ENCODE measurements at places on chromosomes 2 and 18.

- DNase-seq: no peak
These were observed 11.7 kb upstream of the NABP1 start for GRCh38 chr2:191666226-191666625.

DNA sequence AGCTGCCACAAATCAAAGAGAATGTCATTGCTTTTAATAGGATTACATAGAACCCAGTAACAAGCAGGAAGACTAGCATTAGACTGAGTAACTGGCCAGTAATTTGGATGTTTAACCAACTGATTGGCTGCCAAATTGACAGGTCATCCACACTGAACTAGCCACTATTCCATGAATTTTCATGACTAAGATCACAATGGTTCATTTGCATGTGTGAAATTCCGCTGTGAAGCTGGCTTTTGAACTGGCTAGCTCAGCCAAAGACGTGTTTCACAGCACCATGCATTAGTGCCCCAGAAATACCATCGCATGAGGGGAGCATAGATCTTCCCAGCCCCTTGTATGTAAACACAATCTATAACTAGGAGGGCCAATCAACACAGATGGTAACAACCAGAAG lies 649.8 kb downstream of the ARHGAP15 start:
- no peak for DNase-seq

GRCh38 chr2:230879271-230879882 lies 14.6 kb downstream of the ITM2C start:
- DNase-seq: no peak

DNA sequence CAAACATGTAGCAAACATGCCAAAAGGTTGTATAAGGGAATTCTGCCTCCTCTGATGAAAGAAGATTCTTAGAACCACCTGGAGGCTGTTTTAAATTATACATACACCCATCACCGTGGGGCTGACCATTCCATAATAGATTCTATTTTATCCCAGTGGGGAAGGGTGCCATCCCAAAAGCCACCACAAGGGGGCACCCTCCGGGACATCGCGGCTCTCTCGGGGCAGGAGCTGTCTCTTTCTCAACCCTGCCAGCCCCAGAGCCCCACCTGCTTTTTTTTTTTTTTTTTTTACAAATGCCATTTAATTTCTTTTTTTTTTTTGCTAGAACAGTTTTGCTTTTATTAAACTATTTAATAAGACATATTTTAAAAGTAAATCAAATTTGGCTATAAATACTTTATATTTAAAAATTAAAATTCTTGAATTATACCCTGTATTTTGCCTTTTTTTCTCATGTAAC lies 8.6 kb upstream of the MTCL1 start:
- DNase-seq: no peak

GRCh38 chr2:235343869-235344268 lies 150.0 kb upstream of the AGAP1 start:
- peak; percentile 18 for DNase-seq
